ENCODE measurements at places on chromosomes 4 and X.

DNA sequence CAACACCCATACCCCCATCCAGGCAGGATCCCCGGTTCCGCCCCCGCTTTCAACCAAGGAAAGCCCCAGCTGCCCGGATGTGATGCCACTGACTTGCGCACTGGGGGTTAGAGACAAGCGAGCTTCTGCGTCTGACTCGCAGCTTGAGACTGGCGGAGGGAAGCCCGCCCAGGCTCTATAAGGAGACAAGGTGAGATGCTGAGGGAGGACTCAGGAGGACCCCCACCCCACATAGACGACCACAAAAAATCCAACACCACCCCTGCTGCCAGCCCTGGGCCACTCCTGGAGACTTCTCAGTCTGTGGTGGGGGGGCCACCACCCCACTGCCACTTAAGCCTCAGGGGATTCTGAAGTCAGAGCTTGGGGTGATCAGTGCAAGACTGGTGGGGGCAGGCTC, at the start of gene MAGEA4:
Gene MAGEA4 (plus strand): TSS at position 110 of the 400 bp plus-strand sequence. CDS start 10,776 bp downstream, outside the sequence.
- no peak for DNase-seq

DNA sequence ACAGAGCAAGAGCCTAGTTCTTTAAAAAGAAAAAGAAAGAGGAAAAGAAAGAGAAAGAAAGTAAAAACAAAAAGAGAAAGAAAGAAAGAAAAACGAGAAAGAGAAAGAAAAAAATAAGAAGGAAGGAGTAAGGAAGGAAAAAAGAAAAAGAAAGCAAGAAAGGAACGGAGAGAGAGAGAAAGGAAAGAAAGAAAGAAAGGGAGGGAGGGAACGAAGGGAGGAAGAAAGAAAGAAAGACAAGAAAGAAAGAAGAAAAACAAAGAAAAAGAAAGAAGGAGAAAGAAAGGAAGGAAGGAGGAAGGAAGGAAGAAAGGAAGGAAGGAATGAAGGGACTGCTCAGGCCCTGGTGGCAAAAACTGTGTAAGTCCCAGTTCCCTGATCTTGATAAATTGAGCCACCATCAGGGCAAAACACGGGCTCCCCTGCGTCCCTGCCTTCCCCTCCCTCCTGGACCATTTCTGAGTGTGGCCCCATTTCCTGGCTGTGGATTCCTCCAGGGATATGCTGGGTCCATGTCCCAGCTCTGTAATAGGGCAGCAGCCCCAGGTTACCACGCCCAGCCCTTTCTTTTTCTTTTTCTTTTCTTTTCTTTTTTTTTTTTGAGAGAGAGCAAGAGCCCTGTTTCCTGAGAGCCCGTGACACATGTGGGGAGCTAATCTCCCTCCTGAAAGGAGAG, 44.8 kb downstream of the SHOX start:
- no peak for DNase-seq

GRCh38 chr4:101328063-101328602, 19.2 kb downstream of the PPP3CA start:
- DNase-seq = no peak

- DNase-seq = no peak
Measured at GRCh38 chr4:147709999-147710398, 21.9 kb upstream of the ARHGAP10 start.

DNA sequence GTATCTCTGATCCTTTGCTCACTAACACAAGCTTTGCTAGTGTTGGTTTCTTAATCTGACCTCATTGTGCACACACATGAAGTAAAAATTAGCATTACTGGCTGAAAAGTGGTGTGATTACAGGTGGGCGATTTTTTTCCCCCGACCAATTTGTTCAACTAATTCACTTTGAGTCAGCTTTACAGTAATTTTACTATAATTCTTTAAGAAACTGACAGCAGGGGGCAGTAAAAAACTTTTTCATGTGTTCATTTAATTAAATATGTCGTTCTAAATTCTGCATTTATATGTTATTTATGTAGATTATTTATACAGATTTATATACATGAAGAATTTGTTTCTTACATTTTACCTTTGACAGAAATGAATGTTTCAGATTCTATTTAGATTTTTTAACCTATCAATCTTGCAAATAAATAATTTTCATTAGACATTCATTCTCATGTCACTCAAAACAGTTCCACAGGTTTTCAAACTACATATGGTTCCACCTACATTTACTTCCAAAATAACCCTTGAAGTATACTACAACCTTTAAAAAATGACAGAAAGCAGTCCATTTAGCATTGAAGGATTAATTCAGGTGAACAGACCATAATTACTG, 17.5 kb downstream of the PALLD start:
- DNase-seq = no peak

- DNase-seq = no peak
Measured at GRCh38 chr4:7756561-7757355, 182.9 kb downstream of the AFAP1 start.

DNA sequence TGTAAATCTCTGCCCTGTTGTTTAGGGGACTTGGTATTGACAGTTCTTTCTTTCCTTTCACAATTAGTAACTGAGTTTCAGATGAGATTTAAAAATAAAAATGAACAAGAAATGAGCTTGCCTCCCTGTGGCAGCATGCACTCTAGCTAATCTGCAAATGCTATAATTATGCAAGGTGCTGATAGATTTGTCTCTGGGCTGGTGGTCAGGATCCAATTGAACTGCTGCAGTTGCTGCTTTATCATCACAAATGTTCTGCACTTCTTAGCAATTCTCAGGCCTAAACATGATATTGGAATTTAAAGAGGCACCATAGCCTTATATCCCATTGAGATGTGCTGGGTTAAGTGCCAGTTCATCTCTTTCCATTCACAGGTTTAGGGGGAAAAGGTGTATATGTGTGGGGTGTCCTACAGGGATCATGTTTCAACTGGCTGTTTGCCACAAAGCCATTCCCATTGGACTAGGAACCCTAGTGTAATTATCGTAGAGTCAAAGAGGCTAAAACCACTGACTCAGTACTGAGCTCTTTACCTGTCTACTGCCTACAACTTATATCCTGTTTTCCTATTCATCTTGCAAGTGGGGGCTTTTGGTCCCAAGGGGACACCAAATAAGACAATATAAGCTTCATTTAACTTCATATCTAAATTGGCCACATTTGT, 260.3 kb upstream of the TEX13A start:
- DNase-seq = no peak

DNA sequence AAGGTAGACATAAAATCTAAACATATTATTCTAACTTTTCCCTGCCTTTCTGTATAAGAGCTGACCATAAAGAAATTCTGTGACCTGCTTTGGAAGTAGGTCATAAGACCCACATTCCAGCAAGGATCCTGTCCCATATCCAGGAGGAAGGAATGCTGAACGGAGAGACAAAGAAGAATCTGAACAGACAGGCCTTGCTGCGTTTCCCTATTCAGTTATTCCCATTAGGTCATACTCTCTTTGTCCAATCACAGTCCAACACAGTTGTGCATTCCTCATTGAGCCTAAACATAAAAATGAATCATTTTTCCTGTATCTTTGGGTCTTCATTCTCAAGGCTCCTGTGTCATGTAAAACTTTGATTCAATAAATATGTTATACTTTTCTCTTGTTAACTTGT, 287.6 kb upstream of the TAPT1 start:
- no peak for DNase-seq

DNA sequence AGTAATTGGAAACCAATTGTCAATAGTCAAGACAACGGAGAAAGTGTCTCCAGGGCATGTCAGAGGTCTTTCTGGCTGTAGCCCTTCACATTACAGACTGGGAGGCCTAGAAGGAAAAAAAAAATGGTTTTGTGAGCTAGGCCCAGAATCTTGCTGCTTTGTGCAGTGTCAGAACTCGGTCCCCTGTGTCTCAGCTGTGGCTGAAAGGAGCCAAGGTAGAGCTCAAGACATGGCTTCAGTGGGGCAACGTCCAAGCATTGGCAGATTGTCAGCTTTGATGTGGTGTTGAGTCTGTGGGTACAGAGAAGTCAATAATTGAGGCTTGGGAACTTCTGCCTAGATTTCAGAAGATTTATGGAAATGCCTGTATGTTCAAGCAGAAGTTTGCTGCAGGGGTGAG, 103.0 kb downstream of the UGT2B28 start:
- no peak for DNase-seq

DNA sequence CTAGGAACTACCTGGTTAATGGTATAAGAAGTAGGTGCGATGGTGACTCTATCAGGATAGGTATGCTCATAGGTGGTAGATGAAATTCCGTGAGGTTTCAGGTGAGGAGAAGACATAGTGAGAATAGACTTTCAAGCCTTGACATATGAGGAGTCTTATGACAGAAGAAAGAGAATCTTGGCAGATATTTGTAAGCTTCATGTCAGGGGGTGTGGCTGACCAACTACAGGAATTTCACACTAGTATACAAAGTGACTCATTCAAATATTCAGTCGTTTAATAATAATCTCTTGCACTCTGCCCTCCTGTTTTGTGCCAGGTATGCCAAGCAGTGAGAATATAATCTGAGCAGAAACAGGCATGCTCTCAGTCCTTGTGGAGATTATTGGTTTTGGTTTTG, 22.8 kb downstream of the PACRGL start:
- no peak for DNase-seq

DNA sequence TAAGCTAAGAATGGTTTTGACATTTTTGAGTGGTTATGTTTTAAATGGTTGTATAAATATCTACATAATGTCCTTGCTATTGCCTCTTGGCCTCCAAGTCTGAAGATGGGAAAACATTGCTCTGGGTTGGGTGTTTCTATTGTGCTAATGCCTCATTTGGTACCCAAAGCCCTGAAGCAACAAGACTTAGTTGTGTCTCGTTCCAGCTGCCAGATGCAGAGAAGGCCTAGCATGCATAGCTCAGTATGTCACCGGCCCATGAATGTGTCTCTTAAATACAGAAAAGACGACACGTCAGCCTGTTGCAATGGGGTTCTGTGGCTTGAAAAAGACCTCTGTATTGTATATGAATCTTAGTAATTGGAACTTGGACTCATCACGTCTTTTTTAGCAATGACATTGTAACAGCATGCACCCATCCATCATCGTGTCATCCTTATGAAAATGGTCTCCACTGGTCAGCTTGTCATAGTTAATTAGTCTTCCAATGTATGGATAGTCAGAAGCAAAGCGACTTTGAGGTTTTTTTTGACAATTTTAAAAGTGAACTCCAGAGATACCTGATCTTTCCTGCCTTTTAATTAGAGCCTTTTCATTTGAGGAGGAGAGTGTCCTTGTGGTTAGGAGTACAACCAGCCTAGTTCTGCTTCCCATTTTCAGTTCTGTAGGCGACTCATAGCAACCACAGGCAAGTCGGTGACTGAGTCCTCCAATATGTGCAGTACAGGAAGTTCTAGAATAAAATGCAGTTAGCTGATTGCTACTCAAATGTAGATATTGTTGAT, 126.4 kb upstream of the GATB start:
- DNase-seq = no peak

GRCh38 chr4:108135549-108136209, 33.1 kb downstream of the LEF1 start:
- no peak for DNase-seq

DNA sequence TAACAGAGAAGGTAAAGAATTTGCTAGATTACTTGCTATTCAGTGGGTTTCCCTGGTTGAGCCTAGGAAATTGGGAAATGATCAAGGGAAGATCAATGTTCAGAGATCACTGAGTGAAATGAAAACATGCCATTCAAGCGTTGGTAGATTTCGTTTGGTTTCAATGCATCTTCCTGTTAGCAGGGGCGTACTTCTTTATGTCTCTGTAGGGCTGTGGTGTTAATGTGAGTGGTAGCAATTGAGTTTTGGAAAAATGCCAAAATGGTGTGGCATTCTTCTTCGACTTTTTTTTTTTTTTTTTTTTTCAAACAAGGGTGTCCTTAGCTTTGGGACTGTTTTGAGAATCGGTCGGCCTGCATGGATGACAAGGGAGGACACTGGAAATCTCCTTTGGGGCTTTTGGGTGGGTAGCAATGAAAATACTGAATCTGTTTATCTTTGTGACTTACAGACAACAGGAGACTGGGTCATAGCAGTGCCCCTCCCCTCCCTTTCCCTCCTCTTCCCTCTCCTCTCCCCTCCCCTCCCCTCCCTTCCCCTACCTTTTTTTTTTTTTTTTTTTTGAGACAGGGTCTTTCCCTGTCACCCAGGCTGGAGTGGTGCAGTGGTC, 50.4 kb downstream of the SPRY1 start:
- DNase-seq = no peak

DNA sequence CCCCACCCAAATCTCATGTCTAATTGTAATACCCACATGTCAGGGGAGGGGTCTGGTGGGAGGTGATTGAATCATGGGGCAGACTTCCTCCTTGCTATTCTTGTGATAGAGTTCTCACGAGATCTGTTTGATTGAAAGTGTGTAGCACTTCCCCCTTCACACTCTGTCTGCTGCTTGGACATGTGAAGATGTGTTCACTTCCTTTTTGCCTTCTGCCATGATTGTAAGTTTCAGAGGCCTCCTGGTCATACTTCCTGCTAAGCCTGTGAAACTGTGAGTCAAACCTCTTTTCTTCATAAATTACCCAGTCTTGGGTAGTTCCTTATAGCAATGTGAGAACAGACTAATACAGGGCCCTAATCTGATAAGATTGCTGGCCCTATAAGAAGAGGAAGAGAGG, 1514.8 kb downstream of the RPA4 start:
- DNase-seq = no peak

DNA sequence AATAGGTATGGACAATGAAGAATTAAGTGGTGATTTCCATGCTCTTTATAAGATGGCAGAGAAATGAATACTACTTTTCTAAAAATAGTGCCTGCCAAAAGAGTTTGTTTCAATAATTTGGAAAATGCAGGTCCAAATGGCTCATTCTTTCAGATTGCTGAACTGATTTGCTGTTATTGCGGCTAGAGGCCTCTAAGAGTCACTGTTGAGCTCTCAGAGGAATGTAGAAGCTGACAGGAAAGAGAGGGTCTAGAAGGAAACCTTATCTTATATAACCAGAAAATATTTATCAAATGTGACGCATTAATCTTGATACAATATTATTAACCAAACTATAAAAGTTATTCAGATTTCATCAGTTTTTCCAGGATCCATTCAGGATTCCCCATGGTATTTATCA, 65.7 kb upstream of the PAGE1 start:
- no peak for DNase-seq

DNA sequence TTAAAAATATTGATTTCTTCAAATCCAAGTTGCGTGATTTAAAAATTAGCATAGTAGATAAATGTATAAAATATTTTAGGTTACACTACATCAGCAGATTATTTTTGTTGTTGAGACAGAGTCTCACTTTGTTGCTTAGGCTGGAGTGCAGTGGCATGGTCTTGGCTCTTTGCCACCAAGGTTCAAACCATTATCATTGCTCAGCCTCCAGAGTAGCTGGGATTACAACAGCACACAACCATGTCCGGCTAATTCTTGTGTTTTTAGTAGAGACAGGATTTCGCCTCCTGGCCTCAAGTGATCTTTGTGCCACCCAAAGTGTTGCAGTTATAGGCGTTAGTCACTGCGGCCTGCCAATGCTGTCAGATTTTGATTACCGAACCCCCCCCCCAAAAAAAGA, 1390.5 kb upstream of the TENM3 start:
- no peak for DNase-seq

- no peak for DNase-seq
Measured at GRCh38 chr4:42329421-42329820, 67.9 kb upstream of the SHISA3 start.

DNA sequence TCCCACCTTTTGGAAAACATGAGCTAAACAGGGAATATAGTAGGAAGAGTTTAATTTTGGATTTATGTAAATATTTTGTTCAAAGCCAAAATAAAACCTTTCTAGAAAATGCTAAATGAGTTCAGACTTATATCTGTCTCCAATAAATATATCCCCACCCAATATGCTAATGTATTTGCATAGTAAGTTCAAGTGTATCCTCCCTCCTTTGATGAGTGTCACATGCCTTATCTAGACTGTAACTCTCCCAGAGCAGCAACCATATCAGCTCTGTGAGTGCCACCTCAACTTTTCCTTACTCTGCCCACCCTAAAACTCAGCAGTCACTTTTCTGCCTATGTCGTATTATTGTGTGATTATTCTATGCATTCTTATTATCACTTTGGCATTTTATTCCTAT, 516.1 kb upstream of the NR3C2 start:
- no peak for DNase-seq

All from activated naive CD4-positive, alpha-beta T cell (primary cell).